ENCODE measurements at places on chromosomes 1 and 21.
A peak's percentile ranks its signal among the peaks of the same experiment; 100 is the strongest.

DNA sequence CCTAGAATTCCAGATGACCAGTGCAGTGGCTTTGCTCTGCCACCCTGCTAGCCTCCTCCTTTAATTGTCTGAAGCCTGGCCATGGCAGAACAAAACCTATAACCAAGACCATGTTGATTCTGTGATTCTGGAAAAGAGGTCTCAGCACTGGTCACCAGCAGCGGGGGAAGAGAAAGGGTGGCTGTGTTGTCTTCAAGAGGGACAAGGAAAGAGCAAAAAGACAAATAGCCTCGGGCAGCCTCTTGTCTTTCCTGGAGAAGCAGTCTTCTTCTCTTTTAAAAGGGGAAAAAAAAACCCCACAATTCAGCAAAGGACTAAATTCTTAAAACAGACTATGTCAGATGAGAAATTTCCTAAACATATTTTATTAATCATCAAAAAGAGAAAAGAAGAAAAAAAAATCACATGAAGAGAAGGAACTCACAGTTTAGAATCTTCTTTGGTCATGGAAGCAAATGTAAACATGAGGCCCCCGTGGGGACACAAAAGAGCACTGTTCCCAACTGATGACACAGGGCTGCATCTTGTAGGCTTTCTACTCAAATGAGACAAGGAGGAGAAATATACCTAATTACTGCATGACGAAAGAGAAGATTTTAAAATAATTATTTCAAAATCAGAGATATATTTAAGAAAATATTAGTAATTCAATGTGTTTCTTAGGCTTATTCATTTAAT, 36.3 kb upstream of the RAP1GAP start:
- peak; percentile 16 for DNase-seq

GRCh38 chr1:83500987-83501591, 497.8 kb downstream of the TTLL7 start:
- DNase-seq, result no peak

DNA sequence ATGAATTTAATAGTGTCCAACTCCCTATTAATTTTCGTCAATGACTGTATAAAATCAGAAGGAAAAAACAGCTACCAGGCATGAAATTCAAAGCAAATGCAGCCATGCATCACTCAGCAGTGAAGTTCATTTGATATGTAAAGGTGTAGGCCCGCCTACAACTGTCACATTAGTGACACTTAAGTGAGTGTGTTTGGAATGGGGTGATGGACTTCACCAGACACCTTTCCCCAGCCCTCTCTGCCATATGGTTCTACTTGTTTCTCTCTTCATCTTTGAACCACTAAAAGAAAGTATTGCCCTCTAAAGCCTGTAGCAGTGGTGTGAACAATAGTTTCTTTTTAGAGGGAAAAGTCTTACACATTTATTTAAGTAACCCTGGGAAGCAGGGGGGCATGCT, 124.0 kb downstream of the SIPA1L2 start:
- no peak for DNase-seq

GRCh38 chr1:239995281-239995680, 96.4 kb upstream of the FMN2 start:
- DNase-seq, result no peak

DNA sequence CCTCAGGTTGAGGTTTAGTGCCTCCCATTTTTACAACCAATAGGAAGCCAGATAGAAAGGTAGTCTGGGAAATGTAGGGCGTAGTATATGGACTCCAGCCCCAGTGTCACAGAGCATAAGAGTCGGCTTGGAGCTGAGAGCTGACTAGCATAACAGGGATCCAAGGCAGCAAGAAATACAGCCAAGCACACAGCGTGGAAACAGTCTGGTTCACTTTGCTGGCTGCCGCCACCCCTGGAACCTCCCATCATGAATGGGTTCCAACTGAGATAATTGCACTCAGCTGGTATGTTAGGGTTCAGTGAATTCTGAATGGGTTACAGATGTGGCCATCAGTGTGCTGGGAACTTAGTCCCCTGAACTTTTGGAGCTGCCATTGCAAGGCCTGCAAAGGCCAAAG, 76.7 kb upstream of the GPR88 start:
- DNase-seq, result no peak

DNA sequence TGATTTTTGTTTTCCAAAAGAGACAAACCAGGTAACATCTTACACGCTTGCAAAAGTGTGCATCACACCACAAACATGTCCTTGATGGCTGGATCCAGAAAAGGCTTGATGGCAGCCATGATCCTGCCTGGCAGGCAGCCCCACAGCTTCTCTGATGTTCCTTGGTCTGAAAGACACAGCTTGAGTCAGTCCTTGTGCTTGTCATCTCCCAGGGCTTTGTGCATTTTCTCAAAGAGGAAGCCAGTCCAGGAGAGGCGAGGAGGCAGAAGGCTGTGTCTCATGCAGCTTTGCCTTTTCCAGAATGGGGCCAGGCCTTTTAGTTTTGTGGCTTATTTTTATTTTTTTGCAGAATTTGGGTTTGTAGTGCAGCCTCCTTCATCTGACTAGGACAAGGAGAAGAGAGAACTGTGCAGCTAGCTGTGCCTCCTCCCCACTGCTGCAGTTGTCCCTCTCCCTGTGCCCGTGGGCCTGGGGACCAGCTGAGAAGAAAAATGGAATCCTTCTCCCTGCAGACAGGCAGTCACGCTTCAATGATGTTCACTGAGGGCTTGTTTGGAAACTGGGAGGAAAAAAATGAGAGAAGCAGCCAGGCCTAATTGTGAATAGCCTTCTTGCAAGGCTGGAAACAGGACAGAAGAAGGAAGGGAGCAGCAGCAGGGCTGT, 7.4 kb downstream of the FNDC5 start:
- no peak for DNase-seq

DNA sequence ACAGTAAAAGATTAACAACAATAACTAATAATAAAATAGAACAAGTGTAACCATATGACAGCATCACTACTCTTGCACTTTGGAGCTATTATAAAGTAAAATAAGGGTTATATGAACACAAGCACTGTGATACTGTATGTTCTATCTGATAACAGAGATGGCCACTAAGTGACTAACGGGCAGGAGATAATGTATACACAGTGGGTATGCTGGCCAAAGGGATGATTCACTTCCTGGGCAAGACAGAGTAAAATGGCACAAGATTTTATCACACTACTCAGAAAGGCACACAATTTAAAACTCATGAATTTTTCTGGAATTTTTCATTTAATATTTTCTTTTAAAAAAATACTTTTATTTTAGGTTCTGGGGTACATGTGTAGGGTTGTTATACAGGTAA, 12.3 kb downstream of the SLC9C2 start:
- no peak for DNase-seq

- peak; percentile 21 for DNase-seq
These were observed 68.5 kb upstream of the ZBTB18 start for GRCh38 chr1:243982447-243983018.

- DNase-seq, result no peak
These were observed 144.1 kb downstream of the TRABD2B start for GRCh38 chr1:47853059-47853458.

DNA sequence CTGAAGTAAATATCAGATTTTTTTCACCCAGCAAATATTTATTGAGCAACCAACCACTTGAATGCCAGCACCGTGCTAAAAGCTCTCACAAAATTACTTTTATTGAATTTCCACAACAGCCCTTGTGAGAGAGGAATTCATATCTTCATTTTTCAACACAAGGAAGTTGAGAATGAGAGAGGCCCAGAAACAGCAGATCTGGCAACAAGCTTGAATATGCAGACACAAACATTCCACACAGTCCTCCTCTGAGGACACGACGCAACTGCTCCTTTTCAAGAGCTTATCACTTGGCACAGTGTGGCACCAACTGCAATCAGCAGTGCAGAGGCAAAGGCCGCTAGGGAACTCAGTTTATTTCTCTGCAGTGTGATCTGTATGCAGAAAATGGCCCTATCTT, 32.2 kb upstream of the IFNAR2 start:
- DNase-seq, result no peak

GRCh38 chr1:193631306-193631705, 444.9 kb upstream of the B3GALT2 start:
- no peak for DNase-seq

GRCh38 chr1:165675794-165676193, 22.6 kb downstream of the ALDH9A1 start:
- no peak for DNase-seq

DNA sequence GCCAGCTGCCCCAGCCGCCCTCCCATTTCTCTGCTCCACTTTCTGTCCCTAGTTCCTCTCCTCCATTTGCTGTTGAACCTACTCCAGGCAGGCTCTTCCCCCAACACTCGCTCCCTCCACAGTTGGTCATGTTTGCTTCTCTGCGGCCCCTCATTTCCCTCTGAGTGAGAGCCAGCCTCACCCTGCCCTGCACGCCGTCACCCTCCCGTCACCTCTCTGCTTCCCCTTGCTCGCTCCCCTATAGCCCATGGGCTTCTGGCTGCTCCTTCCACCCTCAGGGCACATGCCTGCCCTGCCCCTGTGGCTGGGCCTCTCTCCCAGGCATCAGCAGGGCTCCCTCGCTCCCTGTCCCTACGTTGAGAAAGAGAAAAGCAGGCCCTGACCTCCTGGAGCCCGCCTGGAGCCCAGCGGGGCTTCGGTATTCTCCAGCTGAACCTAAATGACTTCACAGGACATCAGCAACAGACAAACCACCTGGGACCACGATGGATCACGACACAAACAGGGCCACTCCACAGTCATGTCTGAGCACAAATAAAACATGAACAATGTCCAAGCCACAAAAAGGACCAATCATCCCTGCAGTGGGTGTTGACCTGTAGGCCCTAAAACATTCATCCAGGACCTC, 13.3 kb upstream of the THEMIS2 start:
- DNase-seq, result no peak

DNA sequence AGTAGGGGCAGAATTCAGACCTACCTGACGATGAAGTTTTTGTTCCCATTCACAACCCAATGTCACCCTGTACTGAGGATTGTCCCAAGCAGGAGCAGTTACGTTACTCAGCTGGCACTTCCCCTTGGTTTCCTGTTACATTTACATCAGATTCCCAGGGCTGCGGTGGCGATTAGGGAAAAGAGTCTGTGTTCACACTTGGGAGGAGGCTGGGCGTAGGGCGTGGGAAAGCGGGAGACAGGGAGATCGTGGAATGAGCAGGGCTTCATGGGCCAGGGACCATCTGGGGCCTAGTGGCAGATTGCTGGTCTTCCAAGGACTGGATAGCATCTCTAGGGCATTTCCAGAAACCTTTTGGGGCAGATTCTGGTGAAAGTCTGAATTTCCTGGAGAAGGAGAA, 39.0 kb downstream of the TBX19 start:
- no peak for DNase-seq

DNA sequence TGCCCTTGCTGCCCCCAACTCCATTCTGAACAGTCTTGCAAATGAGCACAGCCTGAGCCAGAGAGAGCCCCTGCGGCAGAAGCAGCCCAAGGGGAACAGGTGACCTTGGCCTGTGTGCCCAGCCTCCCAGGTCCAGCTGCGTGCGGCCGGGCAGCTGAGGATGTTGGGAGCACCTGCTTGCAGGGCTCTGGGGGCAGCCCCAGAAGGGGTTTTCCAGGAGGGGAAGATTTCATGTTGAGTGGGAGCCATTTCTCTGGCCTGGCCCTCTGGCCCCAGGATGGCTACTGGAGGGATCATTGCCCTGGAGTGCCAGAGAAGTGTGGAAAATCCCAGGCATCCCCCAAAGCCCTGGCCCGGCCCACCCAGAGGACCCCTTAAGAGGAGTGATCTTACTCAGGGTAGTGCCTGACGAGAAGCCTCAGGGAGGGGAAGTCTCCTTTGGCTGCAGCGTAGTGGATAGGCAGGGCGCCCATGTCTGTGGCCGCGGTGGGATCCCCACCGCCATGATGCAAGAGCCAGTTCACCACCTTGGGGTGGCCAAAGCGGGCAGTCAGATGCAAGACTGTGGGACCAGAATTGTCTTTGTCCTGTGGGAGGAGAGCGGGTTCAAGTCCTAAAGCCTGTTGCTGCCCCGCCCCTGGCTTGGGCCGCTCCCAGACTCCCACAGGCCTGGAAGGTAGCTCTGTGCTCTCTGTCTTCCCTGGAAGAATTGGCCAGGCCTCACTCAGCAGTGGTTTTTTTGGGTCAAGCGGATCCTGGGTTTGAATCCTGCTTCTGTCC, 20.6 kb upstream of the RNU1-4 start:
- no peak for DNase-seq

- DNase-seq, result no peak
These were observed 14.8 kb downstream of the EDN2 start for GRCh38 chr1:41469706-41470105.

GRCh38 chr1:233085566-233085965, 135.2 kb downstream of the NTPCR start:
- no peak for DNase-seq

- DNase-seq, result no peak
These were observed 53.2 kb downstream of the TRIM33 start for GRCh38 chr1:114457675-114458236.

- no peak for DNase-seq
These were observed 636.4 kb upstream of the PLXNA2 start for GRCh38 chr1:208880433-208881100.

DNA sequence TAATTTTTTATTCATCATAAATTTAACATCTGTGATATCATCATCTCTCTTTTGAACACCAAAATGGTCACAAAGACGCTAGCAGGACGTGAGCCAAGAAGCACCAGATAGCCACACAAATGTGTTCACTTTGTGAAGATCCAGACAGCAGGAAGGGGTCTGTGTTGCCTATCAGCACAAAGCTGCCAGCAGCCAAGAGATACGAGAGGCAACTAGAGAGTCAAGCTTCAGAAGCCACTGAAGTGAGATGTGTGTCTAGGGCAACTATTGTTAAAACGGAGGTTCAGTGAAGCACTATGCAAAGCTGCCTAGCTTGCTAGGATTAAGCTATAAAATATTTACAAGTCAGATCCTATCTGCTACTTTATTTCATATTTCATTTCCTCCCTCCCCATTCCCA, 45.3 kb downstream of the NDC1 start:
- DNase-seq, result no peak

- DNase-seq, result no peak
These were observed 963.4 kb upstream of the ADGRL4 start for GRCh38 chr1:79969886-79970285.

GRCh38 chr1:208257351-208257750, 13.2 kb upstream of the PLXNA2 start:
- no peak for DNase-seq

DNA sequence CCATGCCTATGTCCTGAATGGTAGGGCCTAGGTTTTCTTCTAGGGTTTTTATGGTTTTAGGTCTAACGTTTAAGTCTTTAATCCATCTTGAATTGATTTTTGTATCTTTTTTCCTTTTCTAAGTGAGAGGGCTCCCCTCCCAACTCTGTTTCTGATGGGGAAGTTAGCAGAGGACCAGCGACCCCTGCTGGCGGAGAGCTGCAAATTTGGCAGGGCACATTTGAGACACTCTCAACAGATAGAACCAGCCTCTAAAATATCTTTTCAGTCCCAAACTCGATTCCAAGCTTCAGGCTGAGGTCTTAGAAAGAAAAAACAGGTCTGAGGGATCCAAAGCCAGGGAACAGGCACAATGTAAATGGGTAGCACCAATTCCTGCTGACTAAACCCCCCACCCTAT, 32.5 kb downstream of the LRRC3 start:
- DNase-seq, result peak; percentile 70

DNA sequence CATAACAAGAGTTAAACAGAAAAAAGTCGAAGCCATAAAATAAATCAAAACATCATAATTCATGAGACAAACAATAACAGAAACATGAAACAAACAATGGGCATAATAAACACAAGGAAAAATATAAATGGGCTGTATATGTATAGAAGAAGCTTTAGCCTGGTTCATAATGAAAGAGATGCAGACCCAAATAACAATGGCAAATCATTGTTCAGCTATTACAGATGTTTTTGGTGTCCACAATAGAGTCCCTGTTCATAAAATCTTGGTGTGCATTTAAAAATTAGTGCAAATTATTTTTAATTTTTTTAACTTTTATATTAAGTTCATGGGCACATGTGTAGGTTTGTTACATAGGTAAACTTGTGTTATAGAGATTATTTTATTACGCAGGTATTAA, 1185.9 kb upstream of the B3GALT2 start:
- no peak for DNase-seq

Data from HAP-1 (cell line).